ENCODE measurements at places on chromosomes 13 and 19.

GRCh38 chr13:96551546-96551945 is 442.7 kb downstream of the OXGR1 start:
- no peak for DNase-seq

DNA sequence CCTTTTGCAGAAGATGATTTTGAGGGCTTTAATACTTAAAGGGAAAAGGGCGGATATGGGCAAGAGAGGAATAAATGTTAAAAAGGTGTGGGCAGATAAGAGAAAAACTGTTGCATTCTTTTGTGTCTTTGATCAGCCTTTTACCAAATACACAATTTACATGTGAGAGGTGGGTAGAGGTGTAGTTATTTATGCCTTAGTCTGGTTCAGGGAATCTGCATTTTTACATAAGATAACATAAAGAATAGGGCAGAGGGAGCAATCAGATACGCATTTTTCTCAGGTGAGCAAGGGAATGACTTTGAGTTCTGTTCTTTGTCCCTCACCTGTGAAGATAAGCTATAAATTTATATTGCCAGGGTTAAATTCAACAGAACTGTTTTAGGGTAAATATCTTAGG is 708.4 kb upstream of the SLITRK1 start:
- DNase-seq: no peak

GRCh38 chr13:27120011-27120410 is 51.6 kb downstream of the USP12 start:
- DNase-seq: peak; percentile 8

DNA sequence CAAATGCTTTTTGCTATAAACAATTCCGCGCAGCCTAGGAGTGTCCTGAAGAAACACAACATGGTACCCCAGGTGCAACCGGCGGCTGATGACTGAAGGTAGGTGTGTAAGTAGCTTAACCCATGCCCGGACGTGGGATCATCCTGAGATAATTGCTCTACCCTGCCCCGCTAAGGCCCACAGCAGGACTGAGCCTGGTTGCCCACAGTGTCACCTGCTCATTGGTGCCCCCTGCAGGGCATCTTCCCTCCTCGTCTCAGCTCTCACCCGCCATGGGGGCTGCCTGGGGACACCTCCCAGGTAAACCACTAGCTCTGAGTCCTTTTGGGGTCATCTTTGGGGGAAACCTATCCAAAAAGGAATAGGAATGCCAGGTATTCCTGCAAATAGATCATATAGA is 22.3 kb downstream of the TMEM161A start:
- peak; percentile 31 for DNase-seq

- no peak for DNase-seq
Measured at GRCh38 chr19:33988601-33989000, 183.7 kb upstream of the LSM14A start.

DNA sequence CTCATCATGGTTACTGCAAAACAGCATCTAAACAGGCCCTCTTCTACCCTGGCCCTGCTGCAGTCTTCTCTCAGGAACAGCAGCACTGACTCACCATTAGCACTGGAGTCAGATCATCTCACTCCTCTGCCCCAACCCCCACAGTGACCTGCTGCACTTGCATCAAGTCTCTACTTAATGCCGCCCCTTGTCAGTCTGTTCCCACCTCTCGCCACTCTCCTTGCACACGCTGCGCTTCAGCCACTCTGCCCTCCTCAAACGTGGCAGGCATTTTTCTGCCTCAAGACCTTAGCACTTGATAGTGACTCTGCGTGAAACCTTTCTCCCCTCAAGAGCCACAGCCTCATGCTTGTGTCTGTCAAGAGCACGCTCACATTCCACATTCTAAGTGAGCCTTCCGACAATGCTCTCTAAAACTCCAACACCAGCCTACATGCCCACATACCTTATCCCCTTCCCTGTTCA is 22.1 kb downstream of the MIPEP start:
- DNase-seq: peak; percentile 49

DNA sequence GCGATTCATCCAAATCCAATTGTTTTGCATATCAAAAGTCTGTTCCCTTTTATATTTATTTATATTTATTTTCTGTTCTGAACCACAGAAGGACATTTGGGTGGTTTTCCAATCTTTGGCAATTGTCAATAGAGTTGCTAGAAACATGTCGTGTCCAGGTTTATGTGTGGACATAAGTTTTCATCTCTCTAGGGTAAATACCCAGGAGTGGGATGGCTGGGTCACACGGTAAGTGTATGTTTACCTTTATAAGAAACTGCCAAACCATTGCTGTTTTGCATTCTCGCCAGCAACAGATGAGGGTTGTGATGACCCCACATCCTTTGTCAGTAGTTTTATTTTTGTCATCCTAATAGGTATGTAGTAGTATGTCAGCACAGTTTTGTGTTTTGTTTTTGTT is 12.5 kb downstream of the AP1M1 start:
- DNase-seq: no peak

GRCh38 chr19:51735759-51736449 is 12.1 kb upstream of the HAS1 start:
- peak; percentile 86 for DNase-seq

DNA sequence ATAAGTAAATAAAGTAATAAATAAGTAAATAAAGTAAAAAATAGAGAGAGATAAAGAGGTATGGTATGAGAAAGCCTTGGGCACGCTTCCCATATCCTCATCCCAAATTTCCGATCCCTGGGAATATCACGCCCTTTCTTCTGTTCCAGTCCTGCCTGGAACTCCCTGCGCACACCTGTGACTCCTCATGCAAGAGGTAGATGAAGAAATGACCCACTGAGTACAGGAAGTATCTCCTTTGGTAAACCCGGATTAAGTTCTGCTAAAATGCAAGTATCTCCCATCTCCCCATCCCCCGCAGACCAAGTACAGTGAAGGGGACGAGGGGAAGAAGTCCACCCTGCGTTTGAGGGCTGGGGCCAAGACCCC is 399 bp upstream of the ZNF136 start:
- DNase-seq: no peak

GRCh38 chr19:40266119-40266518 is 19.0 kb downstream of the AKT2 start:
- no peak for DNase-seq

DNA sequence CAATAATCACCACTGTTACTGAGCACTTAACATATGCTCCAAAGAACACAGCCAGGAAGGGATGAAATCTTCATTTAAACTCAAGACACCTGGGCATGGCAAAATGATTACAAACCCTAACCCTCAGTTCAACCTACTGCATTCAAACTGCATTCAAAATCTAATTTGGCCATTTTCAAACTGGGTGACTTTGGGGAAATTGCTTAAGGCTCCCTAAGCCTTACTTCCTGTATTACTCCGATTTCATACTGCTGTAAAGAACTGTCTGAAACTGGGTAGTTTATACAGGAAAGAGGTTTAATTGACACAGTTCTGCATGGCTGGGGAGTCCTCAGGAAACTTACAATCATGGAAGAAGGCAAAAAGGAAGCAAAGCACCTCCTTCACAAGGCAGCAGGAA is 50.4 kb downstream of the CBY2 start:
- no peak for DNase-seq

DNA sequence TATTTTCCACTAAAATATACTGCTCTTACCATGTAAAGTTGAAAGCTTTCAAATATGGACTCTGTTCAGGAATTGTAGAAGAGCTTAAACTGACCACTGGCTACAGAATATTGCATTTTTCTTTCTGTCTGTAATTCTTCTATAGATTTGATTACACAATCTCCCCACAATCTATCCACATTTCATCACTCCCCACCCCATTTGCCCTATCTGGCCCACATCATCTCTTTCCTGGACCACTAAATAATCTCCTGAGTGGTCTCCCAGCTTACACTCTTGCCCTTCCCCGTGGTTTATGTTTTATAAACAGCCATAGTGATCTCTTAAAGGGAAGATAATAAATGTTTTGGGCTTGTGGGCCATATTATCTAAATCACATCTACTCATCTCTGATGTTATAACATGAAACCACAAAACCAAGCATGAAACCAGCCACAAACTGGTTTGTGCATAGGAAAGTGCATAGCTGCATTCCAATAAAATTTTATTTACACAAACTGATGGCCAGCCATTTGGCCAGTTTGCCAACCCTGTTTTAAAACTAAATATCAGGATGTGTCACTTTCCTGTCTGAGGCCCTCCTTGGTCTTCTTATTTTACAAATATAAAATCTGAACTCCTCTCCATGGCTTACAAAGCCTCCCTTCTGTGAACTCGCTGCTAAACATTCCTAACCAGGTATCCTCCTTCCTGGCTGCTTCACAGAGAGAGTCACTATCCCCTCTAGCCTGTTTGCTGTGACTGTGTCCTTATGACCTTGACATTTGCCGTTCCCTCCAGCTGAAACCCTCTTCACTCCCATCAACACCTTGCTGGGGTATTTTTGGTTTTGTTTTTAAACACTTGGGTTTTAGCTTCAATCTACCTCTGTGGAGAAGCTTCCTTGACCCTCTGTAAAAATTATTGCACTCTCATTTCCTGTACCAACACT is 500.9 kb downstream of the GPC6 start:
- DNase-seq: peak; percentile 15

GRCh38 chr19:2274931-2275535 is 6.9 kb downstream of the PEAK3 start:
- DNase-seq: peak; percentile 79

- DNase-seq: no peak
Measured at GRCh38 chr13:75938811-75939560, 302.9 kb downstream of the LMO7 start.

- no peak for DNase-seq
Measured at GRCh38 chr19:1389033-1389940, 5.6 kb downstream of the NDUFS7 start.

- no peak for DNase-seq
Measured at GRCh38 chr13:33258808-33259193, 26.8 kb downstream of the STARD13 start.

- no peak for DNase-seq
Measured at GRCh38 chr13:91058066-91058465, 289.4 kb upstream of the MIR17HG start.

- DNase-seq: no peak
Measured at GRCh38 chr19:9132422-9132821, 5.7 kb upstream of the OR7G3 start.

DNA sequence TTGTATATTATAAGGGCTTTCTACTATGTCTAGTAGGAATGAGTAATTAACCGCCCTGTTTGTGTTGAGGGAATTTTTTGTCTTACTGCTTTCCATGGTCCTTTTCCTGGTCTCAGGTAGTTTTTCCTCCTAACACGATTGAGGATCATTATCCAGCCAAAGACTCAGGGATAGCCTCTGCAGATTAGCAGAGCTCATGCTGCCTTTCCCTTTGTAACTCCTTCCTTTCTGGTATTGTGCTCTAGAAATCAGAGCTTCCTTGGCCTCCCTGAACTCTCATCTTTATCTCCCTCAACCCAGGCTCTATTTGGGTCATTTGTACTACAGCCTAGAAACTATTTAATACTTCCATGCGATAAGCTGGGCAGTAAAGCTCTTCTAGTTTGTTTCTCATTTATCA is 142.1 kb downstream of the PDS5B start:
- no peak for DNase-seq

DNA sequence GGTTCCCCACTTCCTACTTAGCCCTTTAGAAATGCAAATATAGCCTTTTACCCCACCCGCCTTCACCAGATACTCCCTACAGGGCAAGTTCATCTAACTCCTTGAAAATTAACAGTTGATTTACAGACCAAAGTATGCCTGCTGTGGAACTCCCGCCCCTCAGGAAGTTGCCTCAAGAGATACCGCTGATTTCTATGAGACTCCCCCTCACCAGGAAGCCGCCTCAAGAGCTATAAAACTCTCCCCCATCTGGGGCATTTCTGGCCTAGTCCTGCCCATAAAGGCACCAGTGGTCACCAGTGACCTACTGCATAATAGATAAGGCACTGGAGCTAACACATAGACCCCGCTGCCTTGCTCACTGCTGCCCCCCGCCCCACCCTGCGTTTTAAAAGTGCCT is 201.7 kb upstream of the UBL3 start:
- no peak for DNase-seq

- DNase-seq: no peak
Measured at GRCh38 chr13:73223372-73223781, 164.6 kb downstream of the KLF5 start.

DNA sequence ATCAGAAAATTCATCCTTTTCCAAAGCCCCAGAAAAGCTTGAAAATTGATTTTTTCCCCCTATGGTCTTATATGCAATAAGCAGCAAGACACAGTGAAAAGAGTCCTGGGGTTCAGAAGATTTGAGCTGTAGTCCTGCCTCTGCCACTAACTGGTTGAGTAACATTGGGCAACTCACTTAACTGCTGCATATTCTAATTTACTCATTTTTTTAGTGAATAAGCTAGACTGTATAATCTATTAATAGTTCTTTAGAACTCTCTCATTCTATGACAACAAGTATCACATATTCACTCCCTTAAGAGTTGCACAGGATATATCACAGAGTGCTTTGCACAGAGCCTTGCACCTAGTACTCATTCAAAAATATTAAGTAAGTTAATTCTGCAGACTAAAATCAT is 110.8 kb downstream of the STOML3 start:
- no peak for DNase-seq

DNA sequence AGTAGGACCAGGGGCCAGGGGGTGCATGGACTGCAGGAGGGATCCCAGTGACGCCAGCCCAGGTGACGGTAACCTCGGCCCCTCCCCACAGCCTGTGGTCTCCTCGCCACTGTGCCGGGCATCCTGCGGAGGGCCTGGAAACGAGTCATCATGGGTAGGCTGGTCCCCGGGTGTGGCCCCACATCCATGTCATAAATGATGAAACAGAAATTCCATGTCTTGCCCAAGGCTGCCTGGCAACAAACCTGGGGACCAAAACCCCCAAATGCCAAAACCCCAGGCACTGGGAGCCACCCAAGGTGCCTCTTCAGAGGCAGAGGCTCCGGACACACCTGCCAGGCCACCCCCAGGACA is 20.9 kb downstream of the MAP2K2 start:
- DNase-seq: peak; percentile 20

DNA sequence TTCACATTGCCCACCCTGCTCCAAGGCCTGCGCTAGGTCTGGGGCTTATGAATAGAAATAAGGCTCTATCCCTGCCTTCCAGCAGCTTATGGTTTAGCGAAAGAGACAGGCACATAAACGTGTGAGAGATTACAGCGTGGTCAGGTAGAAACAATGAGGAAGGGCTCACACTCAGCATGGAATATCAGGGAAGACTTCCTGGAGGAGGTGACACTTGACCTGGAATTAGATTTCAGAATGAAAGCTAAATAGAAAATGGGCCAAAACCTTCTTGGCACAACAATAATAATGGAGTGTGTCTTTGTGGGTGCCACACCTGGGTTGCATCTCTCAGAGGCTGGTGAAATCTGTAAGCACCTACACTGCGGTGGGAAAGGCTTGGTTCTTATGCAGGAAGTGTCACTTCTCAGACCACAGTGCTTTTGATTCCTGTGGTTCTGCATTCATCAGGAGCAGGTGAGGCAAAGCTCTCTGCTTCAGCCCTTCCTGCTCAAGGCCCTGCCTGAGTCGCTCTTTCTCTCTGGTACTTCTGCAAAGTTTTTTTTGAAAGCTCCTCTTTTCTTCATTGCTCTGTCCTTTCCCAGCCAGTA is 430.3 kb downstream of the ZNF536 start:
- DNase-seq: no peak

GRCh38 chr19:43380008-43380407 is 26.5 kb downstream of the CD177 start:
- DNase-seq: no peak

GRCh38 chr13:99265821-99266426 is 7.7 kb upstream of the GPR18 start:
- peak; percentile 66 for DNase-seq

- DNase-seq: no peak
Measured at GRCh38 chr19:4279267-4279529, 132 bp downstream of the SHD start.
